Caki2 (cell line): ENCODE measurements at places on chromosomes 11 and 22. TPM values are rescaled to one million over a fixed set of nuclear protein-coding genes. Genes with fewer than 3 reads are reported as not detected.
A peak's percentile ranks its signal among the peaks of the same experiment; 100 is the strongest.

ASPHD2 gene
- total RNA-seq: 2.3 and 3.1 TPM in 2 replicates

DDIAS gene
- 7.2 and 10.1 TPM in 2 replicates for total RNA-seq

TREH gene
- total RNA-seq: not detected in 2 replicates

IGSF22 gene
- total RNA-seq: not detected in 2 replicates

PPM1F gene
- 38.8 and 45.9 TPM in 2 replicates for total RNA-seq

PHOX2A gene
- not detected in 2 replicates for total RNA-seq

MMP10 gene
- 2.1 TPM in 1 of 2 replicates, not detected in the other for total RNA-seq

PRDM10 gene
- total RNA-seq: 0.70 and 1.5 TPM in 2 replicates

RIMBP3B gene
- 2.1 TPM in 1 of 2 replicates, not detected in the other for total RNA-seq

DDX17 gene
- 214 and 378 TPM in 2 replicates for total RNA-seq

DNA sequence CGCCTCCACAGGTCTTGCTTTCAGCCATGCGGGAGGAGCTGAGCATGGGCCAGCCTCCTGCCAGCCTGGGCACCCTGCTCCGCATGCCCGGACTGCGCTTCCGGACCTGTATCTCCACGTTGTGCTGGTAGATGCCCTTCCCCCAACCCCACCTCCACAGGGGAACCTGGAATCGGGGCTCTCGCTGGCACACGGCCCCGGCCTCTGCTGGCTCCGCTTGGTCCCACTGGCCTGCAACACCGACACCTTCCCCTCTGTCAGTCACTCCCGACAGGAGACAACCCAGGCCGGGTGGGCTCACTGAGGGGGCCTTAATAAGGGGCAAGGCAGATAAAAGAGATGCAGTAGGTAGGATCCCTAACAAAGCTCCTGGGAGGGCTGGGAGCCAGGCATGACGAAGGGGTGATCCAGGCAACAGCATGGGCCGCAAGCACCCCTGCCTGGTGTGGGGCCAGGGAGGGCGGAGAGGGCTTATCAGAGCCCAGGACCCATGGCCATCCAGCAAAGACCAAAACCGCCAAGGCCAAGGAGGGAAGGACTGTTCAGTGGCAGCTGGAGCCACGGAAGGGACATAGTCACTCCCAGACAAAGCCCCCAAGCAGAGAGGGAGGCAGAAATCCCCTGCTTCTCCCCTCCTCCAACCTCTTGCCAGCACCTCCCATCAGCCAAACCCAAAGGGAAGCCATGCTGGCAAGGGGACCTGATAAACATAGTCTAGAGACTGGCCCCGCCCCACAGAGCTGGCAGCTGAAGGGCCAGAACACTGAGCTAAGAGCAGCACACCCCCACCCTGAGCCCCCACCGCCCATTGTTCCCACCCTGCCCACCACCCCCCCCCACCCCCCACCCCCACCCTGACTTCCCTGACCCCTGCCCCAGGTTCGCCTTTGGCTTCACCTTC is 8.0 kb downstream of the SLC22A12 start:
- no peak for DNase-seq

- DNase-seq: no peak
Observed at GRCh38 chr11:20249378-20249777, 89.1 kb upstream of the DBX1 start.

GRCh38 chr11:70719516-70719915 is 321.2 kb downstream of the CTTN start:
- no peak for DNase-seq

GRCh38 chr11:60788401-60789125 is 3.4 kb downstream of the MS4A10 start:
- DNase-seq: no peak

DNA sequence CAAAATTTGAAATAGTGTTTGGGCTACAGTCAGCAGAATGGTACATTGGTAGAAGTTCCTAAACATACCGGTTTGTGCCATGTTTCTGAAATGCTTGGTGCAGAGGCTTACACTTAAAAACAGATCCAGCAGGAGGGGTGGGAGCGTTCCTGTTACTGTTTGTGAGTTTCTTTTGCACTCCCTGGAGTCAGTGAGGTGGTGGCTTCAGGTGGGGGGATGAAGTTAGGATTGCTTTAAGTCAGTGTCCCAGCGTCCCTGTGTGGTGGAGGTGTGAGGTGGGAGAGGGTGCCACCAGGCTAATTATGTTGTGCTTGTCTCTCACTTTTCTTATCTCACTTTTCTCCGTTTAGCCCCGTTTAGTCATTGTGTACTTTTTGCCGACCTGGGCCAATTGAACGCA is 9.7 kb downstream of the TNRC6B start:
- no peak for DNase-seq

- no peak for DNase-seq
Observed at GRCh38 chr11:76768088-76768908, 14.9 kb upstream of the TSKU start.

DNA sequence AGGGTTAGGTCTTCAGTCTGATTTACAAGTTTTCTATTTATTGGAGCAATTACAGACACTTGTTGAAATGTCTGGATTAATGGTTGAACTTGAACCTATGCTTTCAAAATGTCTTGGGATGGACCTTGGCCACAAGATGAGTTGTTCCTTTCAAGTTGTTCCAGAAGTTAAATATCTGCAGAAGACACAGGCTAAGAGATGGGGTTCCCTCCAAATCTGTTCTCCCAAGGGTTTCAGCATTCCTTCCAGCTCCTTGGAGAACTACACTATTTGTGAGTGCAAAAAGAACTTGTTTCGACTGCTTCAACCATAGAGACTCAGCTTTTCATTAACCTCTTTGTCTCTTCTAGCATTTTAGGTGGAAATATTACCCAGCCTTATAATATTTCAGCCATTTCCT is 189.0 kb upstream of the BLID start:
- DNase-seq: no peak

DNA sequence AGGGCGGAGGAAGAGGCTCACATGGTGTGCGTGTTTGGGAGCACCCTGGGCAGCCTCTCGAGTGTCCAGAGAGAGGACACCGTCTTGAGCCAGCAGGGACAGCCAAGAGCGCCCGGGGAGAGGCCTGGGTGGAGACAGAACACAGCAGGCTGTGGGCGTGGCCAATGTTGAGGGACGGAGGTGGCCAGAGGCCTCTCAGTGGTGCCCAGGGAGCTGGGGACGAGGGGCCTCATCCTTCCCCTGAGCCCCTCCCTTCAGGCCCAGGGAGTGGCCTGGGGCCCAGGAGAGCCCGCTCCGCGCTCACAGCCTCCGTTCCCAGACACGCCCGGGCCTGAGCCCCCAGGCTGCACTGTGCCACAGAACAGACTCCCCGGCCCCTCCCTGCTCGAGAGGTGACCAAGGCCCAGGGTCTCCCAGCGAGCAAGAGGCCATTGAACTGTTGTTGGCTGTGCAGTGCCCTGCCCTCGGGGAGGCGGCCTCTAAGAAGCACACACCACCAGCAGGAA is 48.4 kb downstream of the CDKN1C start:
- DNase-seq: peak; percentile 10

GRCh38 chr11:23569547-23569946 is 709.3 kb upstream of the CCDC179 start:
- no peak for DNase-seq

- no peak for DNase-seq
Observed at GRCh38 chr11:2093575-2094353, 45.4 kb downstream of the IGF2 start.

DNA sequence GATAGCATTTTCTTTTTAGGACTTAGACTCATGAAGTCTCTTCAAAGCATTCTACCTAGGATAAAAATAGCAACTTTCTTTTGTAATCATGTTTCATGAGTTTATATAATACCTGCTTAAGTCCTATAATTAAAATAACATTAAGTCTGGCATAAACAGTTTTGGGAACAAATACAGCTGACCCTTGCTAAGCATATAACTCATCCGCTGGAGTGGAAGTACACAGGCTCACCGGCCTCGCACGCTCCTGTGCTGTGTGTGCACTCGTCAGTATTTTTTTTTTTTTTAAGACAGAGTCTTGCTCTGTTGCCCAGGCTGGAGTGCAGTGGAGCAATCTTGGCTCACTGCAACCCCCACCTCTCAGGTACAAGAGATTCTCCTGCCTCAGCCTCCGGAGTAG is 221.8 kb downstream of the ADAMTS15 start:
- no peak for DNase-seq

DNA sequence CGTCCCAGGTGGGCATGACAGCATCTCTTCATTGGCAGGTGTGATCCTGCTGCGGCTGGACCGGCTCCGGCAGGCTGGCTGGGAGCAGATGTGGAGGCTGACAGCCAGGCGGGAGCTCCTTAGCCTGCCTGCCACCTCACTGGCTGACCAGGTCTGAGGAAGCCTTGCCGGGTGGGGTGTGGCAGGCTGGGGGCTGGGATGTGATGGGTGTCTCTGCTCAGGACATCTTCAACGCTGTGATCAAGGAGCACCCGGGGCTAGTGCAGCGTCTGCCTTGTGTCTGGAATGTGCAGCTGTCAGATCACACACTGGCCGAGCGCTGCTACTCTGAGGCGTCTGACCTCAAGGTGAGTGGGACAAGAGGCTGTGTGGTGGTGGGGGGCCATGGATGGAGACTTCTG is 3.5 kb downstream of the LARGE2 start:
- no peak for DNase-seq

DNA sequence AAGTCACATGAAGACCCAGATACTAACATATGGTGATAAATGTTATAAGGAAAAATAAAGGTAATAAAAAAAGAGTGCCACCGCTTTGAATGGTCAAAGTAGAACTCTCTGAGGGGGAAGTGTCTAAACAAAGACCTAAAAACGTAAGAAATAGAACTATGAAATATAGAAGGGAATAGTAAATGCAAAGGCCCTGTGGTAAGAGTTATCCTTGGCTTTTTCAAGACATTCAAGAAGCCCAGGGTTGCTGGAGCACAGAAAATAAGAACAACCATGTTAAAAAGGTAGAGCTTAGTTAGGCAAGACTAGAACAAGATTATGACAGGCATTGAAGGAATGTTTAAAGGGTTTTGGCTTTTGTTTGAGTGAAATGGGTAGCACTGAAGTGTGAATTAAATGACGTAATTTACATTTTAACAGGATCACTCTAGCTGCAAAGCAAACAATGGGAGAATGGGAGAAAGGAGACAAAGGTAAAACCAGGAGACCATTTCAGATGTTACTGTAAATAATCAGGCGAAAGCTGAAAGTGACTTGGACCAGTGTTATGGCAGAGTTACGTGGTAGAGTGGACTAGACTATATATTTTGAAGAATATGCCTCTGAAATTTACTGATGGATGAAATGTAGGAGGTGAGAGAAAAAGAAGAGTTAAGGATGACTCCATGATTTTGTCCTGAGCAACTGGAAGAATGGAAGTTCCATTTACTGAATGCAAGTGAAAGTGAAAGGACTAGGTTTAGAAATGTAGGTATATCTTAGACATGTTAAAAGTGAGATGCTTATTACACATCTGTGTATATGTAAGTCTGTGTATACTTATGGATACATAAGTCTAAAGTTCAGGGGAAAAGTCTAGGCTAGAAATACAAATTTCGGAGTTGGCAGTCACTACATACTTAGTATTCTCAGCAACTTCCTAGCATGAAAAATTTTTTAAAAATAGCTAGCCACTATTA is 28.5 kb downstream of the BTBD10 start:
- peak; percentile 90 for DNase-seq

- no peak for DNase-seq
Observed at GRCh38 chr11:2186669-2187279, 15.2 kb upstream of the TH start.

DNA sequence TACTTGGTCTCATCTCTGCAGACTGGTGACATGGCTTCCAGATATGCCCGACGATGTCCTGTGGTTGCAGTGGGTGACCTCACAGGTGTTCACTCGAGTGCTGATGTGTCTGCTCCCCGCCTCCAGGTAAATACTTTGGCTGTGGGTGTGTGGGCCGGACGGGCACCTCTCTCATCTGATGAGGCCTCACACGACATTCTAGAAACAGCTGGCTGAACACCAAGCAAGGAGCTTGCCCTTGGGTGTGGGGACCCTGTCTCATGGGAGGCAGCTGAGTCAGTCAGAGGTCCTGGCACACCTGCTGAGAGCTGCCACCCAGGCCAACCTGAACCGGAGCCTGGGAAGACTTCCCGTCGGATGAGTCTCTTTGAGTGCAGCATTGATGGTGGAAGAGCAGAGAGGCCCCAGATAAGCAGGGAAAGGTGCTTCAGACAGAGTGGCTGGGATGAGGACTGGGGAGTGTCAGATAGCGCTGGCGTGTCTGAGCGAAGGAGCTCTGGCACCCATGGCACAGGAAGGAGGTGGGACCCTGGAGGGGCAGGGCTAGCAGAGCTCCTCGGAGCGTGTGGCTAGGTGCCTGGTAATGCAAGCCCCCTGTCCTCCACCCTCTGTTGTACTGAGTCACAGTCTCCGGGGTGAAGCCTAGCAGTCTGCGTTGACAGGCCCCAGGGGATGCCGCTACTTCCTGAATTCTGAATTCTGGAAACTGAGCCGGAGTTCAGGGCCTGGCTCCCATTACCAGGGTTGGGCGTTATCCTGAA is 10.4 kb upstream of the SAMM50 start:
- DNase-seq: no peak

GRCh38 chr22:17087498-17088131 is 2.8 kb downstream of the IL17RA start:
- DNase-seq: no peak

- DNase-seq: no peak
Observed at GRCh38 chr22:29830585-29830984, 7.5 kb downstream of the ASCC2 start.

DNA sequence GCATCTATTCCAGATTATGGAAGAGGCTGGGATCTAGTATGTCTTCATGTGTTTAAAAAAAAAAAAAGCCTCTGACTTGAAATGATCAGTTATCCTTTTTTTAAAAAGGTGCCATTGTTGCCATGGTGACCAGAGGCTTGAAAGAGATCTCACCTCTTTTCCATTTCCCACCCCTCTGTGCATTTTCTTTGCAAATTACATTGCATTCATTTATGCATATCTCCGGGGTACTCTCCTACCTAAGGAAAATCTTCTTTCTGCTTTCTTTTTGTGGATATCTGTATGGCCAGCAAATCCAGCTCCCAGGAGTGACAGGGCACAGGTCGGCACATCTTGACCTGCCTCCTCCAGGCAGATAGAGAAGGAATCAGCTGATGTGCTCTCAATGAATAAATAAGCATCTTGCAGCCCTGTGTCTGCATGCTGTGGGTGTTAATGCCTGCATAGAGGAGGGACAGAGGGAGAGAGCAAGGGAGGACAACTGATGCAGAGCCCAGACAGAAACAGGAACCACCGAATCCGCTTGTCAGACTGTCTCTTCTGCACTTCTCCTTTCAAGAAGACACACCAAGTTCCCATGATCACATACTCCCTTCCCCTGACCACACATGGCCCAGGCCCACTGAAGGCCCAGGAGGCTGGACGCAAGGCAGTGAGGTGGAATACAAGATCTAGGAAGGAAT is 50.9 kb downstream of the CWC15 start:
- DNase-seq: no peak

- no peak for DNase-seq
Observed at GRCh38 chr11:68370211-68371111, 58.1 kb downstream of the LRP5 start.
